ENCODE measurements at places on chromosomes 4 and X.
A peak's percentile ranks its signal among the peaks of the same experiment; 100 is the strongest.

GRCh38 chrX:134601240-134601765 lies 57.0 kb downstream of the PLAC1 start:
- peak; percentile 54 for DNase-seq

- DNase-seq, result no peak
Measured at GRCh38 chrX:37752936-37753335, 26.9 kb upstream of the CYBB start.

GRCh38 chr4:108483079-108483478 lies 137.3 kb upstream of the RPL34 start:
- no peak for DNase-seq

DNA sequence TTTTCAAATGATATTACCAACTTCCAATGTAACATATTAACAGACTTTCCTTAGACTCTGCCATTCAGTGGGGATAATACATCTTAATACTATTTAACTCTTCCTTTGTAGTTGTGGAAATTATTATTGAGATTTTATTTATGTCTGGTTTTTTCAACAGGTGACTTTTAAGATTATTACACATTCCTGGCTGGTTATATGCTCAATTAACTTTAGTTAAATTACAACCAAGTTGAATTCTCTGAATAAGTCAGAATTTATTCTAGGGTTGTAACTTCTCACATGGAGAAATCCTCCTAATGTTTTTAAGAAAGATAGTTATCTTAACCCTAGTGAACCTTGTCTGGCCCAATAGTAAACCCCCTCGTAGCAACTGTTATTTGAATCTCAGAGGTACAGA lies 107.3 kb downstream of the SLC10A6 start:
- peak; percentile 85 for DNase-seq

GRCh38 chr4:25860586-25861279 lies 2.1 kb downstream of the SEL1L3 start:
- DNase-seq, result no peak

DNA sequence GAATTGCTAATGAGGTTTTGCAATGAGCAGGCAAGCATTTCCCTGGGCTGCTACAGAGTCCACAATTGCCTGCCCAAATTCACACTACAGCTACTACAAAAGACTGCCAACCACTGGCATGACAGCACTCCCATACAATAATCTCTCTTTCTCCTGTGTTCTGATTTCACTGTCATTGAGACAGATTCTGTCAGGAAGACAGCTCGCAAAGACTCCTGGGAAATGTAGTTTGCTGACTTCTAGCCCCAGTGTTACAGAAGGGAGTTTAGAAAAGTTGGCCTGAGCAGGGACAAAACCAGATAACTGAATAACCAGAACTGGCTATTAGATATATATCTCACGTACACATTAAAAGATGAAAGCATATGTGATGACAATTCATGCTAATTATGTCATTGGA lies 1231.3 kb upstream of the PRKX start:
- DNase-seq, result no peak

DNA sequence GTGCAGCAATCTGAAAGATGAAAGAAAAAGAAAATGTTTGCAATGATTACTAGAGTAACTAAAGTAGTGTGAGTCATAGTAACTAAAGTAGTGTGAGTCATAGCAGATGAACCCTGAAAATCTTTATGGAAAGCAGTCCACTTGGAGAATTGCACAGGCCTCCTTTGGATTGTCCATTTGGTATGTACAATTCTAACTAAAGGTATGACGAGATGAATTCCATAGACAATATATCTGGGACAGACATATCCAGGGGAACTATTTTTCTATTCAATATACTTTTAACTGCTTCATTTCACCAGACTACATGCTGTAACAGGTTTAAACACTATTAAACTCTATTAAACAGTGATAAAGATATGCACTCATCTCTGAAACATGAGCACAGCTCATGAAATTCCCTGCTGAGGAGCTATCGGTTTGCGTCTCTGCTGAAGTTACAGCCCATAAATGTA lies 798.7 kb downstream of the PCDH7 start:
- DNase-seq, result peak; percentile 74

- peak; percentile 13 for DNase-seq
Measured at GRCh38 chrX:39857780-39858179, 240.0 kb downstream of the BCOR start.

DNA sequence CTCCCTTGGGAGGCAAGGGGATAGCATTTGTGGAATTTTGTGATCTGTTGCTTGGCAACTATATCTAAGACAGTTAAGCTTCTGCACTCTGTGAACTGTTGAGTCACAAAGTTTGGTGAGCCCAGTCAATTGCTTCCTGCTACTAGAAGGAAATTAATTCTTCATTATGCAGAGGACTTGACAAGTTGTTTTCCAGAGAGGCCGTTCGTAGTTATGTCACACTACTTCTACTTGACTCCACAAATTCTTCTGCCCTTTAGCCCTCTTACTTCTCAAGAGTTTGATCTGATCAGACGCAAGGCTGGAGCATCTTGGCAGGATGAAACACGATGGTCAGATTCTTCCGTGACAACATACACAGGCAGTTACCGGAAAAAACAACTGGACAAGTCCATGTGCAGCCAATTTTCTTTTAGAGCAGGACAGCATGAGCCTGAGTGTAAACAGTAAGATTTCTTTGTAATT lies at the start of gene C4orf51:
TSS of gene C4orf51 (plus strand) at position 156 of the 465 bp plus-strand sequence. CDS start at position 214, 58 bp downstream.
- DNase-seq, result peak; percentile 96

- DNase-seq, result no peak
Measured at GRCh38 chr4:78667325-78667724, 108.8 kb upstream of the BMP2K start.
